ENCODE measurements at places on chromosomes 4 and X.

DNA sequence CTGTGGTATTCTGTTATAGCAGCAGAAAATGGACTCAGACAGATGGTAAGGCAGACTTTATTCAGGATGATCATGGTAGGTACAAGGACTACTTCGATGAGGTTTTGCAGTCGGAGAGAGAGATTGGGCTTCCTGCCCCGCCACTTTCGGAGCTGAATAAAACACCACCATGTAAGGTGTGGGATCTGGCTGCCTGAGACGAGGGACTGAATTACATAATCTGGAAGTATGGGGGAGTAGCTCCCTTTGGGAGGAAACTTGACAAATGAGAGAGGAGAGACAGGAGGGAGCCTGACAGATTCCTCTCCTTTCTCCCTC, 255.5 kb upstream of the GATB start:
- DNase-seq = no peak

GRCh38 chr4:24849756-24850155, 54.4 kb downstream of the SOD3 start:
- no peak for DNase-seq

DNA sequence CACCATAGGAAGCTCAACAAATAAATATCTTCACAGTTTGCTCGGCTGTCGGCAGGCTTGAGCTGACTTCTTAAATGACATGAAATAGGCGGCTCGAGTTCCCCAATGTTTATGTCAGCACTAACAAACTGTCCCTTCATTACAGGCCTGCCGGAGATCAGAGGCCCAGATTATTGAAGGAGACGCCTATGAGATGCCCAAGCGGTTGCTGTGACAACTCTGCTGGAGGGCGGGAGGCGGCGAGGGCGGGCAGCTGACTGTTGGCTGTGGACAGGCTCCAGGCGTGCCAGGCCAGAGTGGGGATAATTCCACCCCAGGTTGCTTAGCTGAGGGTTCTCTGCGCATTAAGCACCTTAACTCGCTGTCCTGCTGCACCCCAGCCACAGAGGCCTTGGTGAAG, 39.2 kb upstream of the MSX1 start:
- no peak for DNase-seq

- DNase-seq = no peak
Observed at GRCh38 chrX:100274916-100275315, 135.2 kb downstream of the PCDH19 start.

DNA sequence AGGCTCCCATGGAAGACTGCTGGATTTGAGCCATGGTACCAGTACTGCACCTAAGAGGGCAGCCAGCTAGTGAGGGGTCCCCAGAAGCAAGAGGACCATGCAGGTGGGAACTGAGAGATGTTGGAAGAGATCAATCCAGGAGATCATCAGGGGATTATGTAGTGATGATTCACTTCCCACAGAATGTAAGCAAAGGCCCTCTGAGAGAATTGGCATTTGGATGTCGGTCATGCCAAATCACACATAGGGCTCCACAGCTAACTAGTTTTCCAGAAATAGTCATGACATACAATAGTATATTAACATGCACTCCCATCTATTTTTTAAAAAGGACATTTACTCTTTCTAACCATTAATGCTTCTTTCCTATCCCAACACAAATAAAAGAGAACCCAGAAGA, 112.5 kb downstream of the RASGEF1B start:
- no peak for DNase-seq

DNA sequence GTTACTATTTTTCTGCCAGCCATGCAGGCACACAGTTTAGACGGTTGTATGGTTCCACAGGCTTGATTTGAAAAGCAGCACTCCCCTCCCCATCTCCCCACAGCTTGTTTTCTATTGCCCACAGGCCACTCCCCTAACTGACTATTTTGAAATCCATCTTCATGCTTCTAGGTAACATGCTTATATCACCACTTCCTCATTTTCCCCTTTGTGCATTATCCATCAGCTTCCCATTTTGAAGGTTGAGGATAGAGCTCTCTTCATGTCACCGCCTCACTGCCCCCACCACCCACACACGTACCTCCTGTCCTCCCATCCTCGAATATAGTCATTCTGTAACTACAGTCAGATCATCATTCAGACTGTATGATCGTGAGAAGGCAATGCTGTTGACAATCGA, 224.7 kb downstream of the MID1 start:
- DNase-seq = no peak

GRCh38 chr4:173170182-173170778, 1.7 kb downstream of the GALNT7 start:
- no peak for DNase-seq

GRCh38 chrX:274904-275475, 6.2 kb upstream of the PLCXD1 start:
- no peak for DNase-seq

DNA sequence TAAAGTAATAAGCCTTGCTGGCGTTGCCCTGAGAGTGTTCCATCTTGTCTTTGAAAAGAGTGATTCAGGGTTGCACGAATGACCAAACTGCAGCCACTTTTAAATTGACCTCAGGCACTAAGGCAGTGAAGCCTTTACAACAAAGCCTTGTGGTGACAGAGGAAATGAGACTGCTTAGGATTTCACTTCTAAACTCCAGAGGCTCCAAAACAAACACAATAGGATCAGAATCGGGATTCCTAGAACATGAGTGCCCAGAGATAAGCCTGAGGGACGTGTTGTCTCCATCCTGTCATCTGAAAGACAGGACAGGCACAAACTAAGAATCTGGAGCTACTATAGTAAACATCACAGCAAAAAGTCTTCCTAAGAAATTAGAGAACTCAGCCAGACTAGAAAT, 405.2 kb downstream of the PPARGC1A start:
- DNase-seq = no peak

- no peak for DNase-seq
Observed at GRCh38 chrX:84320614-84321013, 132.6 kb upstream of the RPS6KA6 start.

DNA sequence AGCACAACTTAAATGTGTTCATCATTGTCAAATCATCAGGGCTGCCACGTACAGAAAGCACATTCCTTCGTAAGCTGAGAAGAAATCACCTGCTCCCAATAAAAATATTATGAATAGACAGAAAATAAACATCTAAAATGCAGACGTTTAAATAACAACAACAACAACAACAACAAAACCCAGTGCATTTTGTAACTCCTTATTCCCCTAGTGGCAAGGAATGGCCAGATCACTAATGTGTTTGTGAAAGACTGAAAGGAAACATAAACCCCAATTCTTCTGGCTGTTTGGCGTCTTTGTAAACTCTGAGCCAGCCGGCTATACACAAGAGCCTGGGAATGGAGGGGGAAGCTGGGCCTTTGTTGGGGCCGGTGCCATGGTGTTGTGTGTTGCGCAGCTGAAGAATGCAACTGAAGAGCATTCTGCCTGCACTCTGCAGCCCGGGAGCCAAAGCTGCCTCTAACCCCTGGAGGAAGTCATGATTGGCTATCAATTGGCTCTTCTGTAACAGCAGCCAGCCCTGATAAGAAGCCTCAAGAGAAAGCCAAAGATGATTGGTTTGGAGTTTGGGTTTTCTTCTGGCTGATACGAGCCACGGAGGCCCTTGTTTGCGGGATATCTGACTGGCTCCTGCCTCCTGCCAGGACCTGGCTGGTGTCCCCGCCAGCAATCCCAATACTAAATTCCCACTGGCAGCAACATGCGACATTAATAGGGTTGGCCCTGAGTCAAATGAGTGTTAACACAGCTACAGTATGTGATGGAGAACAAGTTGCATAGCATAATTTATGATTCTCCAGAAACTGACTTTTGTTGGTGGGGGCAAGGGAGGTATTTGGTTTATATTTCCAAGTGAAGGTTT, 89.7 kb upstream of the TFDP3 start:
- no peak for DNase-seq

DNA sequence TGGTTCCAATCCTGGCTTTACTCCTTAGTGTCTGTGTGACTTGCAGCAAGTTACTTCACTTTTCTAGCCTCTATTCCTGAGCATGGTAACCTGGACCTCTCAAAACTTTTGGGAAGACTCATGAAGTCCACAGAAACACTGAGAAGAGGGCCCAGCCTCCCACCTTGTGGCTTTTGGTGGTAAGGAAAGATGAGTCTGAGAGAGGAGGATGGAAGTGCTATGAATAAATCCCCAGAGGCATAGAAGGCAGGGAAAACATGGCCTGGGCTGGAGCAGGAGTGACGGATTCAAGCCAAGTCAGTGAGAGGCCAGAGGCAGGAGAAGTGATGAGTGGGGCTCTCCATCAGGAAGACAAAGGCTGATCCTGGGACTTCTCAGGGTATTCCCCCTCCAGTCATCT, 10.9 kb upstream of the MAGEA4 start:
- DNase-seq = no peak

- no peak for DNase-seq
Observed at GRCh38 chr4:152696764-152697261, 17.0 kb upstream of the TMEM154 start.

GRCh38 chrX:120742946-120743665, 113.3 kb upstream of the C1GALT1C1 start:
- DNase-seq = no peak

DNA sequence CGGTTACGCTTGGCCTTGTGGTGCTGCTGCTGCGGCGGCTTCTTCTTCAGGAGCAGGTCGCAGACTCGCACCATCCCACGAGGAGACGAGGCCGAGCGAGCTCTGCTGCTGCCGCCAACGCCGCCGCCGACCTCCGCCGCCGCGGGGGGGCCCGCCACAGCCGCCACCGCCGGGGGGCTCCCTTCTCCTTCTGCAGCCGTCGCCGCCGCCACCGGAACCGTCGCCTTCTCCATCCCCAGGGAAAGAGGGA, 237 bp downstream of the ANKRD17 start:
- no peak for DNase-seq

- DNase-seq = no peak
Observed at GRCh38 chr4:110904435-110905065, 281.7 kb upstream of the PITX2 start.

GRCh38 chr4:138138774-138139173, 103.4 kb downstream of the SLC7A11 start:
- no peak for DNase-seq

DNA sequence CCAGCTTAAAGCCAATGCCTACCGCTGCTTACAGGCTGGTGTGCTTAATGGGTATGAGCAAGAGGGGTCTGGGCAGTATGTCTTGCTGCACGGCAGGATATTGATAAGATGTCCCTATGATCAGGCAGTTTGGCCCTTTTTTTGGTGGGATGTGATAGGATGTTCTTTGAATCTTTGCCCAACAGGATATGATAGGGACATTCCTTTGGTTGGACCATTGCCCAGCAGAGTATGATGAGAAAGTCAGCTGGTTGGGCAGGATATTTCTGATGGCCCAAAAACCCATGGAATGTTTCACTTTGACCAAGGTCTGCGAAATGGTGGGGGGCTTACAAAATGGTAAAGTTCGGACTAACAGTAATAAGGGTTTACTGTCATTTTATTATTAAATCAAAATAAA, 1060.6 kb downstream of the STIM2 start:
- DNase-seq = no peak

DNA sequence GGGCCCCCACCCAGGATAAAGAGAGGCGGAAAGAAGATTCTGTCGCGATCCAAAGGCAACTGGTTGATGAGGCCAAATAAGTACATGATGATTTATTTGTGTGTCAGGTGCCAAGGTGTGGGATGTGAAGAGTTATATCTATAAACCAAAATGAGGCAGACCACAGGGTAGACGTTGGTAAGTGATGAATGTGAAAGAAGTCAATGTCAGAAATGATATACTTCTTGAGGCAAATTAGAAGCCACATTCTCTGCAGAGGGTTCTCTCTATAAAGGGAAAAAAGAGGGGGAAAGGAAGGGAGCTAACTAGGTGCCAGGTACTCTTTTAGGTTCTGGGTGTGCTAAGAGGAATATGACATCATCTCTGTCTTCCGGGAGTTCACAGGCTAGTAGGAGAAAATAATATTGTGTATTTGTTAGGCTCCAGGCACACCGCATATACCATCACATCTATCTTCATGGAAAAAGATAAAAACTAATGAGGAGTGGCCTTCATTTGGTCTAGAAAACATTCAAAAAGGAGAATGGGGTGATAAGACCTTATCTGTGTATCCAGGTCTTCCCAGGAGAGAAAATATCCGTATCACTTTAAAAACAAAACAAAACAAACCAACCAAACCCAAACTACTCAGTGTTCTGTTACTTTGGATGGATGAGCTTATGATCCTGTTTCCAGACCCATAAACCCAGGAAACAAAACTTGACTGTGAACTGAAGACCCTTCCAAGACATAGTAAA, 4.8 kb upstream of the SH2D1A start:
- DNase-seq = no peak

GRCh38 chrX:84363663-84364062, 138.6 kb downstream of the HDX start:
- no peak for DNase-seq

- no peak for DNase-seq
Observed at GRCh38 chr4:52799813-52800212, 48.6 kb upstream of the ERVMER34-1 start.

- DNase-seq = no peak
Observed at GRCh38 chr4:73538162-73538561, 56.6 kb downstream of the AFM start.

GRCh38 chr4:168574581-168575295, 77.9 kb downstream of the PALLD start:
- DNase-seq = no peak

- DNase-seq = no peak
Observed at GRCh38 chr4:71126719-71127118, 133.3 kb downstream of the DCK start.

- no peak for DNase-seq
Observed at GRCh38 chr4:6523251-6523650, 50.8 kb upstream of the PPP2R2C start.

DNA sequence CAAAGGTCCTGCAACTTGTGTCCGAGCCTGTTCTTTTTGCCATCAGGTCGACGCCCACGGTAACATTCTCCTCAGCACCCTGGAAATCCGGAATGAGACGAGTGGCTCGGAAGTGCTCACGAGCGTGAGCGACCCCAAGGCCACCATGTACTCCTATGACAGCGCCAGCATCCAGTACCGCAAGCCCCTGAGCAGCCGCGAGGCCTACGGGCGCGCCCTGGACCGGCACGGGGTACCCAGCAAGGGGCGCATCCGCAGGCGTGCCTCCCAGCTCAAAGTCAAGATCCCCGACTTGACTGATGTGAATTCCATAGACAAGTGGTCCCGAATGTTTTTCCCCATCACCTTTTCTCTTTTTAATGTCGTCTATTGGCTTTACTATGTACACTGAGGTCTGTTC, 37.9 kb downstream of the COMMD8 start:
- no peak for DNase-seq
